ENCODE measurements at places on chromosomes 4 and X.

DNA sequence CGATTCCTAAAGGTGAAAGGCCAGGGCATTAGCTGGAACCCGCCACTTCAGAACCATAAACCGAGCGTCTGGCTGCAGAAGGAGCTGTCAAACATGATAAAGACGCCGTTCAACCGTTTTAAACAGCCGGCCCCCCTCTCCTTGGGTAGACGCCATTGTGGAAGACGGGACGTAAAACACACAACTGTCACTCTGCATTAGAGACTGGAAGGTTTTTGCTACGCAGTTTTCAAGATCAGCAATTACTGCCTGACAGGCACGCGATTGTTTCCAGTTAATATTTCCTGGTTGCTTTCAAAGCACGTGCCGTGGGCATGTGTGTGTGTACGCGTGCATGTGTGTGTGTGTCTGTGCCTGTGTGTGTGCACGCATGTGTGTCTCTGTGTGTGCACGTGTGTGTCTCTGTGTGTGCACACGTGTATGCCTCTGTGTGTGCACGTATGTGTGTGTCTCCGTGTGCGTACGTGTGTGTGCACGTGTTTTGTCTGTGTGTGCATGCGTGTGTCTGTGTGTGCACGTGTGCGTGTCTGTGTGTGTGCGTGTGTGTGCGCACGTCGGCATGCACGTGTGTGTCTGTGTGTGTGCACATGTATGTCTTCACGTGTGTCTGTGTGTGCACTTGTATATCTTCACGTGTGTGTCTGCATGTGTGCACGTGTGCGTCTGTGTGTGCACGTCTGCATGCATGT, 48.8 kb downstream of the SHOX start:
- DNase-seq: no peak

GRCh38 chr4:6721121-6721520, 5.1 kb downstream of the BLOC1S4 start:
- no peak for DNase-seq

DNA sequence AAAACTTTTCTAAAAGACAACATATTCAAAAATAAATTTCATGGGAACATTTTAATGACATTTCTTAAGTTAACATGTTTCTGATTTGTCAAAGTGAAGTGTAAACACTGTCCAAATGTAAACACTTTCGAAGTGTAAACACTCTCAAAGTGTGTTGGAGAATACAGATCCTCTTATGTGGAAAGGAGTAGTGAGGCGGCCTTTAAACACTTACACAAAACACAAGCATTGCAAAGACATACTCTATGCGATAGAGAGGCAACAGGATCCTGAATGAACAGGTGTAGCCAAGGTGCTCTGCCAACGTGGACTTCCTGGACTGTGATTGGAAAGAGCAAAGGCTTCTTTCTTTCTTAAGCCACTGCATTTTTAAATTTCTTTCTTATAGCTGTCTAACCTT, 62.7 kb upstream of the PGM2 start:
- no peak for DNase-seq

- DNase-seq: no peak
Measured at GRCh38 chr4:99593781-99594641, 19.4 kb downstream of the MTTP start.

DNA sequence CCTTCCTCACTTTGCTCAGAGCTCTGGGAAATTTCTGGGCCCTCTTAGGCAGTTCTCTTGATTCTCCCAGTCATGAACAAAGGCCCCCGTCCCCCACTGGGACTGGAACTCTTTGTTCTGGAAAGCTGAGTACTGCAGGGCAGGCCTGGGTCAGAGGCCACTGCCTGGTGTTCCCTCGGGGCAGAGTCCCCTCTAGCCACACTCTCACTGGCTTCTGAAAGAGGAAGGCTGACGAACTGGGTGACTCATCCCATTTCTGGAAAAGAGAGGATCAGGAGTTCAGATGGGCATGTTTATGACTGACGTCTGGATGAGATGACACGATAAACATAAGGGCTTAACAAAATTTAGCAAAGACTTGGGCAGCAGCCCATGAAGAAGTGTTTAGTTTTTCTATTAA, 47.7 kb downstream of the DDX3X start:
- no peak for DNase-seq

- DNase-seq: no peak
Measured at GRCh38 chr4:53861856-53862610, 202.4 kb downstream of the CHIC2 start.

- no peak for DNase-seq
Measured at GRCh38 chr4:186360551-186360950, 94.6 kb downstream of the F11 start.

GRCh38 chr4:31461421-31461820, 741.3 kb downstream of the PCDH7 start:
- no peak for DNase-seq

GRCh38 chr4:51849430-51849829, 6.5 kb downstream of the DCUN1D4 start:
- no peak for DNase-seq

Measured in natural killer cell treated with Interleukin-12 subunit alpha and Interleukin-12 subunit beta and Interleukin-15 and Interleukin-18, amount 100 ng/mL, for 72 hours (primary cell).